ENCODE measurements at places on chromosomes 1 and 21.

GRCh38 chr1:85027242-85027983 is 20.9 kb downstream of the MCOLN3 start:
- DNase-seq = peak; percentile 11

DNA sequence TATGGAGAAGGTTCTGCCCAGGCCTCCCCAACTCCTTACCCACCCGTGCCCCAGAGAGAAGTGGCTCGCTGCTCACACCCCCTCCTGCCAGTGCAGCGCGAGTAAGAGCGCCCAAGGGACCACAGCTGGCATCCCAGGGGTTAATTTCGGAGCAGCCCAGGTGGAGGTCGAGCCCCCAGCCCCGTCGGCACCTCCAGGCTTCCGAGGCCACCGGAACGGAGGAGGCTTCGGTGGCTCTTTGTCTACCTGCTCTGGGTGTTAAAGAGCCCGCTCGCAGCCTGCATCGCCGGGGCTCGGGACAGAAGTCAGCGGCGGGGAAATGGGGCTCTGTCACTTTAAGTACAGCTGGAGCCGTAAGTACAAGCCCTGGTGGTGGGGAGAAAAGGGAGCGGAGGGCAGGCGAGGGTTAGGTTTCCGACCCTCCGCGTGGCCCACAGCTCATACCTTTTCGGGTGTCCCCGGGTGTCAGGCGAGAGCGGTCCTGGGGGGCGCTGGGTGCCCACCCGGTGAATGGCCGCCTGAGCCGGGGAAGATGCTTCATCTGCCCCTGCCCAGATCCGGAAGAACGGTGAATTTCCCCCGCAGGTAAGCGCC is 89.4 kb upstream of the IPO9 start:
- DNase-seq = peak; percentile 26

- DNase-seq = no peak
Measured at GRCh38 chr1:36446271-36446670, 4.0 kb downstream of the OSCP1 start.

DNA sequence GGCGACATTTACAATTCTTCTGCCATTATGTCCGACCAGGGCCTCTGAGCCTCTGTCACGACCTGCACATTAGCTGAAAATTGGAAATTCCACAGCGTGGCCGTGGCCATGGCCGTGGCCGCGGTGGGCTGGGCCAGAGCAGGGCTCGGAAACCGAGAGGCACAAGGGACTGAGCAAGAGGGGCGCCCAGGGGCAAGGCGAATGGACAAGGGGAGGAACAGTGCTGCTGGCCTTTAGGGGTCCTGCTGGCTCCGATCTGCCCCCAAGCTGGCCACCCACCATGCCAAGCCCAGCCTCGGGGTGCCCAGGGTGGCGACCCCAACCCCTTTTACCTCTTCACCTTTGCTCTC is 75.0 kb downstream of the TAS1R2 start:
- no peak for DNase-seq

DNA sequence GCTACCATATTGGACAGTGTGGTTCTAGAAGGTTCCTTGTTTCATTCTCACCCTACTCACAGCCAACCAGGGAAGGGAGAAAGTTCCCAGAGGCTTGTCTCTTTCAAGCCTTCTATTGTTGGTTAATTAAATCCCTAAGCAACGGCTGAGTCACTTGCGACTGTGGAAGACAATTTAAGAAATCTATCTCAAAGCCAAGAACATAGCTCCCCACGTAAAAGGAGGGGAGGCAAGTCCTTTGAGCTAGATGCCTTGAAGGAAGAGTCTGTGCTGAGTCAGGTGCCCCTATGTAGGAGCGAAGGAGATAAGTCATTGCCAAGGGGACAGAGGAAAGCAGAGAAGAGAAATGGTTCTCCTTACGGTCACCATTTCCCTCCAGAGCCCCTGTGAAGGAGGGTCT is 79.4 kb upstream of the PPP2R5A start:
- DNase-seq = no peak

DNA sequence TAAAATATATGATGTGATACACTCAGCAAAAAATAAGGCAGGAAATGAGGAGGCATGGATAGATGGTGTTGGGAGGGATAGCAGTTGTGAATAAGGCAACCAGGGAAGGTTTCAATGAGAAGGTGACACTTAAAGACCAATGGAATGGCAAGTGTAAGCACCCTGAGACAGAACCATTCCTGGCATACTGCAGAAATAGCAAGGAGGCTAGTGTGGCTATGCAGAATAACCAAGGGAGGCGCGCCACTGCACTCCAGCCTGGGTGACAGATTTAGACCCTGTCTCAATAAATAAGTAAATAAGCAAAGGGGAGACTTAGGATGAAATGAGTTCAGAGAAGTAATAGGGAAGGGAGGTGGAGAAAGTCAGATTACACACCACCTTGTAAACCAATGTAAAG is 113.9 kb downstream of the TOMM20 start:
- DNase-seq = no peak

- DNase-seq = no peak
Measured at GRCh38 chr1:182069028-182069466, 7.5 kb upstream of the ZNF648 start.

DNA sequence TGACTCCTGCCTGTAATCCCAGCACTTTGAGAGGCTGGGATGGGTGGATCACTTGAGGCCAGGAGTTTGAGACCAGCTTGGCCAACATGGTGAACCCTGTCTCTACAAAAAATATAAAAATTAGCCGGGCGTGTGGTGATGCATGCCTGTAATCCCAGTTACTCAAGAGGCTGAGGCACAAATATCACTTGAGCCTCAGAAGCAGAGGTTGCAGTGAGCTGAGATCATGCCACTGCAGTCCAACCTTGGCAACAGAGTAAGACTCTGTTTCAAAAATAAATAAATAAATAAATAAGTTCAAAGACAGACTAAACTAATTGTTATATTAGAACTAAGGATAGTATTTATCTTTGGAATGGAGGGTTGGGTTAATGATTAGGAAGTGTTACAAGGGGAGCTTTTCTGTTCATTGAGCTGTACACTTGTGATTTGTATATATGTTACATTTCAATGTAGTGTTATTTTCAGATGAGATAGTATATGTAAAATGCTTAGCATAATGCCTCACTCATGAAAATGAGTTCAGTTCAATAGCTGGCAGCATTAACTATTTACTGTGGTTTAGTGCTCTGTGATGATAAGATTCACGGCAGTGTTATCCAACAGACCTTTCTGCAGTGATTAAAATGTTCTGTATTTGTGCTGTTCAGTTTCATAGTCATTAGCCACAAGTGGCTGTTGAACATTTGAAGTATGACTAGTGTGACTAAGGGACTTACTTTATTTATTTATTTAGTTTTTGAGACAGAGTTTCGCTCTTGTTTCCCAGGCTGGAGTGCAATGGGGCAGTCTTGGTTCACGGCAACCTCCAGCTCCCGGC is 47.7 kb downstream of the OSBPL9 start:
- DNase-seq = no peak

DNA sequence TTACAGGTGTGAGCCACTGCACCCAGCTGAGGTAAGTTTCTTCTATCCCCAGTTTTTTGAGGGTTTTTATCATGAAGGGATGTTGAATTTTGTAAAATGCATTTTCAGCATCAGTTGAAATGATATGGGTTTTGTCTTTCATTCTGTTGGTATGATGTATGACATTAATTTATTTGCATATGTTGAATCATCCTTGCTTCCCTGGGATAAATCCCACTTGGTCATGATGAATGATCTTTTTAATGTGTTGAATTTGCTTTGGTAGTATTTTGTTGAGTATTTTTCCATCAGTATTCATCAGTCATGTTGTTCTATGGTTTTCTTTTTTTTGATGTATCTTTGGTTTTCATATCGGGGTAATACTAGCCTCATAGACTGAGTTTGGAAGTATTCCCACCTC is 141.0 kb downstream of the RPS6KC1 start:
- no peak for DNase-seq

DNA sequence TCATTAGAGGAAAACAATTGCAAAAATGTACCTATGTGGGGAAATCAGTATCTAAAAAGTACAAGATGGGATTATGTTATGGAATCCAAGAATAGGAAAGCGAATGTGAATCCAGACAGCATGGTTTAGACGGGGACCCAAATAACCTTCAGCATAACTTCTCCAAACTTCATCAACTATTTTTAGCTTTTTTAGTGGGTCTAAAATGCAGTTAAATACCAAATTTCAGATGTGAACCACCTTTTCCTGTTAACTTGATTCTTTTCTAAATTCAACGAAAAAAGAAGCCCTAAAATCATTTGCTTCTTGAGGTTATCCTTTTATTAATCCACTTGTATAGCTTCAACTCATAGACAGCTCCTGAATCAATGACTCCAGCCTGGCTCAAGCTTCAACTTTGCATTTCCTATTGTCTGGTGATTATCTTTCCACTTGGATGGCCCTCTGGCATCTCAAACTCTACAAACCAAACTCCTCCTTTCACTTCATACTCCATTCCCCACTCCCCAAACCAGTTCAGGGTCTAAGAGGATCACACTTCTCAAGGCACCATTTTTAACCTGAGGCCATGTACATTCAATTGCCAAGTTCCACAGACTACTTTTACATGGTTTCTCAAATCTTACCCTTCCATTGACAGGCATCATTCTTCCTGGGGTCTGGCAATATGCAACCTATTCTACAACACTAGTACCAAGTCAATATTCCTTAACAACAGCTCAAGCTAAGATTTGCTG is 7.4 kb downstream of the ERRFI1 start:
- no peak for DNase-seq

DNA sequence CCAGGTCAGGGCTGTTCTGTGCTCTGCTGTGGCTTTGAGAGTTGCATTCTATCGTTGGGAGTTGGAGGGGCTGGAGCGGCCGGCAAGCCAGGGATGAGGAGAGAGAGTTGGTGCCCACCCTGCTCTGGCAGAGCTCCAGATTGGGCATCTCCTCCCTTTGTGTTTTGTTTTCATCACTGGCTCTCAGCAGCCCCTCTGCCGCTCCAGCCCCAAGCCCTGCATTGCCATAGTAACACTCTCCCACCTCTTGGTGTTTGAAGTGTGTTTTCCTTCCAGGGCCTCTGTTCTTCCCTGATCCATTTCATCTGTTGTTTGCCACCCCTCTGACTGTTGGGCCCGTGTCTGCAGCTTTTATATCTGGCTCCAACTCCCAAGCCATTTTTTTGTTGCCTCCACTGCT is 152.7 kb downstream of the URB2 start:
- no peak for DNase-seq

DNA sequence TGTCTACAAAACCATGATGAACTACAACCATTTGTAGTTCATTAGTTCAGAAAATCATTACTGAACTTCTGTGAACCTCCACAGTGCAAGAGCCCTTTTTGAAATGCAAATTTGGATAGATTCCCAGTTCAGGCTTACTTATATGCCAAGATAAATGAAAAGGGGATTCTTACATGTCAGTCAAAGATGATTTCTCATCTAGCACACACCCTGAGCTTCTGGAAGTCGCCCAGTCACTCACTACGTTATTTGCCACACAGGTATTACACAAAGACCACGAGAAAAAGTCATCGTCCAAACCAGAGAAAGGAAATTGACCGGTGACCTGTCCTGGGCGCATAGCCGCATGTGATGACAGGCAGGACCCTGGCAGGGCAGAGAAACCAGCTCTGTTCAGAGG is 41.8 kb downstream of the ETS2 start:
- DNase-seq = no peak

- DNase-seq = no peak
Measured at GRCh38 chr1:31957701-31958674, 19.8 kb upstream of the PTP4A2 start.

DNA sequence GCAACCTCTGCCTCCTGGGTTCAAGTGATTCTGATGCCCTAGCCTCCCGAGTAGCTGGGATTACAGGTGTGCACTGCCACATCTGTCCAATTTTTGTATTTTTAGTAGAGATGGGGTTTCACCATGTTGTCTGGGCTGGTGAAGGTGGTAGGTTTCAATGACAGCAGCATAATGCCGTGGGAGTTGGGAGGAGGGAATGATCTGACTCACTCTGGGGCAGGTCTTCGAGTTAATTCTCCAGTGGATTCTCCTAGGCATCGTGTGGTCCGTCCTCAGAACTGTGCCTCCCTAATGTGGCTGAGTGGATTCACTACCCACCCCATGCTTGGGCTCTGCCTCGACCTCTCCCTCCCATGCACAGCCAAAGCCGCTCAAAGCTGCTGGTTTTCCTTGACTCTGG is 1.7 kb upstream of the GPR37L1 start:
- no peak for DNase-seq

DNA sequence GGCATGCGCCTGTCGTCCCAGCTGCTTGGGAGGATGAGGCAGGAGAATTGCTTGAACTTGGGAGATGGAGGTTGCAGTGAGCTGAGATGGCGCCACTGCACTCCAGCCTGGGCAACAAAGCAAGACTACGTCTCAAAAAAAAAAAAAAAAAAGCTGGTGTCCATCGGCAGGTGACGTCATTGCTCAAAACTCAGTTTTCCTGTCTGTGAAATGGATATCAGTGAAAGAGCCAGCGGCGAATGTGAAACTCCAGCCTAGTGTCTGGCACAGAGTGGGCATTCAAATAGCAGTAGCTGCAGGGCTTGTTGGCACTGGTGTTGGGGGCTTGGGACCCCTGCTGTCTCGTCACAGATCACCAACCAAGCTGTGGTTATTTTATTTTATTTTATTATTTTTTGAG is 75.8 kb downstream of the NKAIN1 start:
- no peak for DNase-seq

DNA sequence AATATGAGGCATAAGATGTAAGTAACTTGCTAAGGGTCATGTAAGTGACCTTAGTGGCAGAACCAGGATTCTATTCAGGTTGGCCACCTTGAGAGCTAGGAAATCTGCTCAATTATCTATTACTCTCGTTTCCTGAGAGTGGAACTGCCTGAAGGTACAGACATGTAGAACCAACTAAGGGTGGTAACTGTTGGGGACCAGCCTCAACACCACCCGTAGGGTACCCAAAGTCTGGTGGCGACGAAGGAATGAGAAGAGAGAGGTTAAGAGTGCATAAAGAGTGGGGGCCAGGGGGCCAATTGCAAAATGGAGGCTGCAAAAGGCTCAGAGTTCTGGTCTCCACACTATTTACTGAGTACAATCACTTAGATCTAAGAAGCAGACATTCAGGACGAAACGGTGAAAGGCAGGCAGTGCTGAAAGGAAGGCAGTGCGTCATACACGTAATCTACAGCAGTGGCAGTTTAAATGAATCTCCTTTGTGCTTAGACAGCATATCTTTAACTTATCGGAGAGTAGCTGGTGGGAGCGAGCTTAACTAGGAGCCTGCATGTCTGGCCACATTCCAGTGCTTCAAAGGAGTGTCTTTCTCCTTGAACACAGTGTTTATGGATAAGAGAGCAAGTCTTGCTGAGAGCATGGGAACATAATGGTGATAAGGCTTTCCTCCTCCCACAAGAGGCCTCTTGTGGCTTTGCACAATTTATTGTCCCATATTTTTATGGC is 25.0 kb downstream of the SRSF4 start:
- DNase-seq = no peak

GRCh38 chr1:106344494-106344893 is 712.0 kb upstream of the PRMT6 start:
- DNase-seq = no peak
